ENCODE measurements at places on chromosomes 2 and 18. TPM values are rescaled to one million over a fixed set of nuclear protein-coding genes. Genes with fewer than 3 reads are reported as not detected.

- no peak for DNase-seq
Observed at GRCh38 chr2:74515271-74515980, 1.2 kb downstream of the TLX2 start.

GRCh38 chr2:230614913-230615332 lies 97.7 kb upstream of the CAB39 start:
- DNase-seq: peak; percentile 78

Gene RGPD8
- 14.7 TPM for total RNA-seq

Gene NTSR2
- total RNA-seq: not detected

DNA sequence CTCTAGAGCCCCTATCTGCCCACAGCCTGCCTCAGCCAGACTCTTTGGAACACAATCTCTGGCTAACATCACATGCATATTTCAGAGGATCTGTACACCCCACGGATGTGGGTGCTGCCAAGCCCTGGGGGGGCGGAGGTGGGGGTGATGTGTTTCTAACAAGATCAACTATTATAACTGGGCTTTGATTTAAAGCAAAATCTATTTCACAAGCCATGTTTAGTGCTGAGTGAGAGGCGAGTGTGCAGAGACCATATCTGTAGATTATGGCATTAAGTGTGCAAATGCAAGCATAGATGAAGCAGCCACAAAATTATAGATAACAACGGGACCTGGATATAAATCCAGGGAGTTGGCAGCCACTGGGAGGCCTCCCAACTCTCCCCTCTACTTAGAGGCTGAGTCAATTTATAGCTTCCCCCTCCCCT lies 135.8 kb upstream of the SMAD2 start:
- DNase-seq: no peak

GRCh38 chr2:216777637-216778273 lies 82.1 kb downstream of the TNP1 start:
- peak; percentile 38 for DNase-seq

GRCh38 chr18:12721495-12722275 lies 18.8 kb downstream of the PSMG2 start:
- no peak for DNase-seq

All from activated CD4-positive, alpha-beta memory T cell treated with anti-CD3 and anti-CD28 coated beads for 36 hours (primary cell).